ENCODE measurements at places on chromosomes 7 and 10.

DNA sequence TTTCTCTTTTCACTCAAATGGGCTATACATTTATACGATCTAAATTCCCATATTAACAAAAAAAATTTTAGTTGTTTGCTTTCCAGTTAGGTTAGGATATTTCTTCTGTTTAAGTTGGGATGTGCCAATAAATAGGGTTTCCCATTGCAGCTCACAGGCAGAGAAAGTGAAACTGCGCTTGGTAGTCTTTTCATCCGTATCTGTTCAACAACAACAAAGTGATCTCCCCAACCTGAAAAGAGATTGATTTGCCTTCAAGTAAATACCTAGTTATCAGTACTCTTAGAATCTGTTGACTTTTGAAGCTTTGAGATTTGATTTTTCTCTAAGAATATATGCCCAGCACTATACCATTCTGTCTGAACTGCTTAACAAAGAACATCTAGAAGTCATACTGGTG, 143.4 kb downstream of the DYNC1I1 start:
- DNase-seq: no peak

- DNase-seq: peak; percentile 63
Measured at GRCh38 chr7:147659036-147659995, 931.2 kb upstream of the C7orf33 start.

DNA sequence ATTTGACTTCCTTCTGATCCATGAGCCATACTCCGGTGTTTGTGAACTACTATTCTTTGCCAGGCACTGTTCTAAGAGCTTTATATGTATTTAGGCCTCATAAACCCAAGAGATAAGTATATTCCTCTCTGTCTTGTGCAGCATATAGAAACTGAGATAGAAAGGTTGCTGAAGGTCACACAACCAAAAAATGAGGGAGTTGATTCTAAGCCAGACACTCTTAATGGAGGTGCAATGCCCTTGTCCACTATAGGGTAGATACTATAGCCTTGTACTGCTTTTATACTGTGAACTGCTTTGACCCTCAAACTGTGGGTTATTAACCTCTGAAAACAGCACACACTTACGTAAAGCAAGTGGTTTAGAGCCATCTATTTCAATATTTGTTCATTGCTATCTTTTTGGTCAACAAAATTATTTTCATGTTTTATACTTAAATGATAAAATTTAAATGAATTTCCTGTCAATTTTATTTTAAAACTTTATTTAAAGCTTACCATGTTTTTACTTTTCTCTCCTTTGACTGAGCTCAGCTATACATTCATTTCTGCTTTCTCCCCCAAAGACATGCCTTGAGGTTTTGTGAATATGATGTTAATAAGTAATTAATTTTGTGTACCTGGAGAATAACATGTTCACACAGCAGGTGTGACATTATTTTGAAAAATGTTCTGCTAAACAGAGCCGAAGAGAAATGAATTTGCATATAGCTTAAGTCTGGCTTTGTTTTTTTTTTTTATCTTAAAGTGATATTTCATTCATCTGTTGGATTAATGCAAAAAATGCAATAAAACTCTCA, 687.3 kb downstream of the DNAJB9 start:
- DNase-seq: no peak

DNA sequence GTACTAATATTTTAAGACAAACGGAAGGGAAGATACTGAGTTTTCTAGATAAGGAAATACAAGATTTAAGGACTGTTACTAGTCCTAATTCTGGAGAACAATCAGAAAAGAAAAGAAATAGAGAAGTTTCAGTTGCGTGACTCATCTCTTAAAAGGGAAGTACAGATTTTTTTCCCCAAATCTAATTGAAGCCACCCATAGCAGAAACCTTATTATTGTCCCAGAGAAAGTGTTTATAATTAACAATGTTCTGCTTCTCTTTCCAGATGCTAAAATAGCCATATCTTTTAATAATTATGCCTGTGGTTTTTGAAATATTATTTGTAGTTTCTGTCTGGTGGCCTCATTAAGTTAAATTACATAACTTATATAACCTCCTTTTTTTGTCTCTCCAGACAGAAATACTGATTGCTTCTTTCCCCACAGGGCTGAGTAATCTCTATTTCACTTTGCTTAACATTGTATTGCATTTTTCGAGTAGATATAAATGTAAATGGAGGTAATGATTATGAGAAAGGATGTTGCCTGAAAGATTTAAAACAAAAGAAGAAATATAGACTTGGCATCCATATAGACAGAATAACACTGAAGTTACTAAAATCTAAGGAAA, 240.7 kb upstream of the MBL2 start:
- DNase-seq: no peak

DNA sequence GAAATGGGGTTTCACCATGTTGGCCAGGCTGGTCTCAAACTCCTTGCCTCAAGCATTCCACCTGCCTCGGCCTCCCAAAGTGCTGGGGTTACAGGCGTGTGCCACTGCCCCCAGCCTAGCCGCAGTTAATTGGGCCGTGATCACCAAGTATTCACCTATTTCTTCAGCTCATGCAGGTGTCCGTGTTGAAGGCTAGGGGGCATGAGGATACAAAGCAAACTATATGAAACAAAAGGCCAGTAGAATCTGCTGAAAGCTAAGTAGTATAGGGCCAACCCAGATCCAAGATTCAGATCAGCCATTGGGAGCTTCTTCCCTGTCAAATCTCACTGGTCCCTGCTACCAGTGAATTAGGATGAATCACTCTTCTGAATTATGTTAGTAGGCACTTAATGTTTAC, 73.4 kb downstream of the LRRC4 start:
- no peak for DNase-seq

Data from right lung (tissue), 10 donors.